ENCODE measurements at places on chromosomes 1 and 21.

- DNase-seq = no peak
These were observed 4.4 kb downstream of the S100A8 start for GRCh38 chr1:153386500-153386901.

- DNase-seq = no peak
These were observed 87.8 kb upstream of the USP24 start for GRCh38 chr1:55302972-55303371.

- DNase-seq = no peak
These were observed 8.3 kb upstream of the SH2D5 start for GRCh38 chr1:20740781-20741180.

GRCh38 chr1:39116860-39117728 is 87.4 kb upstream of the MACF1 start:
- DNase-seq = no peak

DNA sequence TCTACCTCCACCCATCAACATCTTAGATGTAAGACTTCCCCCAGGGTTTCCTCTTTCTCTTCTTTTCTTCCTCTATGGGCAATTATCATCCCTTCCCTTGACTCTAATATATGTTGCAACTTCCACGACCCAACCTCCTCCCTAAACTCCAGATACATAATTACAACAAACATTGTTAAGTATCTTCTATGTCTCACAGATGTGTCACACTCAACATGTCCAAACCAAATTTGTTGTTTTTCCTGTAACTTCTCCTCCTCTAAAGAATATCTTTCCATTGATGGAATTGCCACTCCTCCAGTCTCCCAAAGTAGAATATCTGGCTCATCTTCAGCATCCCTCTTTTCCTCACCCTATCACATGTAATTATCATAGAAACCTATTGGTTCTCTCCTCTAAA is 314.2 kb downstream of the RWDD3 start:
- DNase-seq = no peak

DNA sequence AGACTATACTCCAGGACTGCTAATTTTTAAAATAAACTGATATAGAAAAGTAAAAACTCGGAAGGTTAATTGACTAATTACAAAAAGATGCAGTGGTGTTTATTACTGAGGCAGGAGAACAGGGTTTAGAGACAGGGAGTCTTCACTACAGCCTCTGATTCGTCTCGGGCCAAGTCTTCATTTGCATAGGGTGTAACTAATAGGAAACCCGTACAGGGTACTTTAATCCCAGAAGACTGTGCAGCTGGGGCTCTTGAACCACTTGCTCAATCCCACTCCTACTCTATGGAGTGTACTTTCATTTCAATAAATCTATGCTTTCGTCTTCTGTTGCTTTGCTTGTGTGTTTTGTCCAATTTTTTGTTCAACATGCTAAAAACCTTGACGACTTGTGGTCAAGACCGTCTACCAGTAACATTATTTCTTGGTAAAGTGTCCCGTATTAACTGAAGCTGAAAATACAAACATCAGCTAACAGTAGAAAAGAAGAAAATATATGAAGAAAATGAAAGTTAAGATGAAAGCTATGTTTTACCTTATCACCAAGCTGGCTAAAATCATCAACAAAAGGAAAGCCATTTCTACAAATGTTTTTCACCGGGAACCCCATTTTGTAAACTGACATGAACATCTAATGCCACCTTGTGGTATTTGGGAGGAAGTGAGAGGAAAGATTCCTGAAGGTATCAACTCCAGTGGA is 8.0 kb downstream of the SDHB start:
- DNase-seq = no peak
